ENCODE measurements at places on chromosomes 16 and 17.

- DNase-seq, result no peak
Measured at GRCh38 chr17:33593991-33594390, 300.9 kb upstream of the ASIC2 start.

GRCh38 chr16:24541233-24541933 lies 2.0 kb downstream of the RBBP6 start:
- DNase-seq, result no peak

- no peak for DNase-seq
Measured at GRCh38 chr16:22073350-22073749, 19.0 kb upstream of the VWA3A start.

DNA sequence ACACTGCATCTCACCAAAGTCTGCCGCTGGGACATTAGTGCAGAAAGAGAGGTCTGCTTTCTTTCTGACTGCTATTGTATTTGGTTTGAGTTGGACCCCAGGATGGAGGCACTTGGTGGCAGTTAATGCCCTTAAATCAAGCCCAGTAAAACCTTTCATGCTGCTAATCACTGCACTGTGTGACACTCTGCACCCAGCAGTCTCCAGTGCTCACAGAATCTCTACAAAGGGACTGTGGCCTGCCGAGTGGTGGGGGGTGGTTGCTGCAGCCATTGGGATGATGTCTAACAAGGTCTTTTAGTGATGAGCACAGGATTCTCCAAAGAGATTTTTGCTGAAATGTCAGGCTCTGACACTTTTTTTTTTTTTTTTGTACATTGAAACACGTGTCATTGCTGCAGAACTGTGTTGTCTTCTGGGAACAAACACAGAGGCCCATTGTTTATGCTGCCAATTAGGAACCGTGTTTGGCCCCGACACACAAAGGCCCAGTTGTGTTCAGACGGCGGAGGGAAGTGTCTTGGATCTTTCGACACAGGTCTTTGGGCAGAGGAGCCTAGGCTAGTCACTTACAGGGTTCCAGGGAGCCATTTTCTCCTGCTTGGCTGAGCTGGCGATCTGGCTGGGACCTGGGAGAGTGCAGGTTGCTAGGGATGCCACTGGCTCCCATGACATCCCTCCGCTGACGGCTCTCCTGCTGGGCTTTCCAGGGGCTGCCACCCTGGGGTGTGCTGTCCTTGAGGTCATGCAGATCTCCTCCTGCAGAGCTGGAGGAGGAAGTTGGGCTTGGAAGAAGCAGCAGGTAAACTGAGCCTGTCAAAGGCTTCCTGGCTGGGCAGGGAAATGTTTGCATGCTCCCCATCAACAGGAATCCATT lies 16.2 kb upstream of the TNRC6C start:
- no peak for DNase-seq

- no peak for DNase-seq
Measured at GRCh38 chr17:79038545-79039135, 14.7 kb downstream of the C1QTNF1 start.

- DNase-seq, result no peak
Measured at GRCh38 chr17:4850246-4850645, 17.1 kb downstream of the MINK1 start.

- DNase-seq, result no peak
Measured at GRCh38 chr17:31595076-31595475, 203.6 kb downstream of the RAB11FIP4 start.

GRCh38 chr17:70317421-70317820 lies 148.1 kb downstream of the KCNJ2 start:
- no peak for DNase-seq

DNA sequence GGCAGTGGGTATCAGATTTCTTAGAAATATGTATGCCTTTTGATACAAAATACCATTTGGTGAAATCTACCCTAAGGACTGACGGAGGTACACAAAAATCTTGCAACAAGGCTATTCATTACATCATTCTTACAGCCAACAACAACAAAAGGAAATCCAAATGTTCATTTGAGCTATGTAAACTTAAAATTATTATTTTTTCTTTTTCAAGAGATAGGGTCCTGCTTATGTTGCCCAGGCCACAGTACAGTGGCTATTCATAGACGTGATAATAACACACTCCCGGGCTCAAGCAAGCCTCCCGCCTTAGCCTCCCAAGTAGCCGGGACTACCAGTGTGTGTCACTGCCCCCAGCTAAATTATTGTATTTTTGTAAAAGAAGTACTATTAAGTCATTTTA lies 9.0 kb downstream of the SRR start:
- DNase-seq, result no peak

- no peak for DNase-seq
Measured at GRCh38 chr16:12255473-12255872, 278.9 kb downstream of the SNX29 start.

GRCh38 chr17:57545731-57546342 lies 199.3 kb downstream of the CCDC182 start:
- no peak for DNase-seq

- DNase-seq, result no peak
Measured at GRCh38 chr16:53611179-53611696, 92.4 kb downstream of the RPGRIP1L start.

DNA sequence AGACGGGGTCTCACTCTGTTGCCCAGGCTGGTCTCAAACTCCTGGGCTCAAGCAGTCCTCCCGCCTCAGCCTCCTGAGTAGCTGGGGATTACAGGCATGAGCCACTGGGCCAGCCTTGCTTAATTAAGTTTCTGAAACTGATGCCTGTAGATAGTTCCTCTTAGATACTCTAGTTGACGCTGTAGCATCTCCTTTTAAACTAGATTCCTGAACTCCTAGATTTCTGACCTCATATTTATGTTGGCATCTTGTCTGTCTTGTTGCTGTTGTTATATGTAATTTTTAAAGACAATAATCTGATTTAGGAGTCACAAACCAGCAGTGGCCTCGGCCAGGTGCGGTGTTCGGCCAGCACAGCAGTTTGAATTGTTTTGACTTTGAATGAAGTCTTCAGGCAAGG lies 37.5 kb downstream of the DHRS7B start:
- DNase-seq, result no peak

- no peak for DNase-seq
Measured at GRCh38 chr16:64098451-64098850, 1023.4 kb downstream of the CDH11 start.

- DNase-seq, result no peak
Measured at GRCh38 chr17:4863321-4863720, 30.2 kb downstream of the MINK1 start.

GRCh38 chr16:67780847-67781564 lies 25.4 kb downstream of the RANBP10 start:
- DNase-seq, result no peak

GRCh38 chr17:40315678-40316570 lies 6.9 kb downstream of the RARA start:
- no peak for DNase-seq

DNA sequence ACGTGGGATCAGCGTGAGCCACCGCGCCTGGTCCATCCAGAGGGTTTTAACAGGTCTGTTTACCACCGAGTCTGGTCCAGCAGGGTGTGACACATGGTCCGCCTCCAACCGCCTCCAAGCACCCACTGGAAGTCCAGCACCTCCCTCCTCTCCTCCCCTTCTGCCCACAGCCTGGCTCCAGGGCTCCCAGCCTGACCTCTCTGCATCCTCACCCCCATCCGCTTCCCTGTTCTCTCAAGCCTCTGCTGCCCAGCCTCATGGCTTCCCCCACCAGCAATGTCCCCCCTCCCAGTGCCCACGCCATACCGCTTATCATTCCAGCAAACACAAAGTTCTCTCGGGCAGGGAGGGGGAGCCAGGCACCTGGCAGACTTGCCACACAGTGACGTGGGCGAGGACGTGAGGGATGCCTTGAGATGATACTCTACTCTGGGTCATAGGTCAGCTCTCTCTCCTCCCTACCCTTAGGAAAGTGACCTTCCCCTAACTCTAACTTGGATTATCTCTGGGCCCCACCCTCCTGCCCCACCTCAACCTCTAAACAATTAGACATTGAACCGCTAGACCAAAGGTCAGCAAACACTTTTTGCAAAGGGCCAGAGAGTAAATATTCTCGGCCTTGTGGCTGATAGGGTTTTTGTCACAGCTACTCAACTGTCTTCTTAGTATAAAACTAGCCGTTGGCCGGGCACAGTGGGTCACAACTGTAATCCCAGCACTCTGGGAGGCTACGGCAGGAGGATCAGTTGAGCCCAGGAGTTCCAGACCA lies 23.1 kb downstream of the CDC42EP4 start:
- DNase-seq, result no peak

DNA sequence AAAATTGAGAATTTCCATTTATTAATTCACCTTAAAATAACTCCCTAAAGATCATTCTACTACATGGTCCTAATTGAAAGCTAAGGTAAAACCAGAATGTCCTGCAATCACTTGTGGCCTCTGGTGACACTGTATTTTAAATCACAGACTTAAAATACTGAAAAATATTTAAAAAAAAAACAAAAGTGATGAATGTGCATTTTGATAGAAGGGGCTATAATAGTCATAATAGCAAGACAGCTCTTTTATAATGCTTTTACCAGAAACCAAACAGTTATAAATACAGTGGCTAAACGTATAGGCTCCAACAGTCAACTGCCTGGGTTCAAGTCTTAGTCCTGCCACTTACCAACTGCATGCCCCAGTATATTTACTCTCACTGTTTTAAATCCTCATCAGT lies 21.2 kb downstream of the PHLPP2 start:
- DNase-seq, result no peak

GRCh38 chr17:32894245-32894644 lies 17.3 kb upstream of the MYO1D start:
- DNase-seq, result no peak

DNA sequence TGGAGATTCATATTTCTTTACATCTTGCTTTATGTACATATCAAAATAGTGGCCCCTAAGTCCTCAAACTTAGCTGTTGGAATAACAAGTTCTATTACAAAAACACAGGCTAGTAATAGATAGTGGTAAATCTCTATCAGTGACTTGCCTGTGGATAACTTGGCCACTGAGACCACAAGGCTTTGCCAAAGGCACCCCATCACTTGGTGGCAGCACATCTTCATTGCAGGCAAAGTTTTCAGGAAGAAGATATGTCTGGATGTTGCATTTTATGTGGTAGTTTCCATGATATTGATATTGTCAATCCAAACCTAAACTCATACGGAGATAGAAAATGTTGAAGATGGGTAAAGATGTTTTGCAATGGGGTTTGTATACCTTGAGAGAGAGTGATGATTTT lies 58.5 kb downstream of the KNOP1 start:
- DNase-seq, result no peak

DNA sequence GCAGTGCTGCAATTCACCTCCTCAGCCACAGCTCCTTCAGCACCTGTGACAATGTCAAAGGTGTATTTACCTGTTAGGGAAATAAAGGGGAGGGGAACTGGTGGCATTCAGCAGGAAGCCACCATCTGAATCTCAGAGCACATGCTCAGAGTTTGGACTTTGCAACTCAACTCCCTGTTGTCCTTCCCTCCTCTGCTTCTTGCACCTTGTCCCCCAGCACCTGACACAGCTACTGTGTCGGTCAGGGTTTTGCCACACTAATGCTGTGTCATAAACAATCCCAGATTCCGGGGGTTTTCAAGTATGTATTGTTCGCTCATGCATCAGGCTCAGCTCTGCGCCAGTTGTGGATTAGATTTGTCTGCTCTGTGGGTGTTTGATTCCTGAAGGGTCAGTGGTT lies 43.7 kb downstream of the HSBP1 start:
- DNase-seq, result no peak

DNA sequence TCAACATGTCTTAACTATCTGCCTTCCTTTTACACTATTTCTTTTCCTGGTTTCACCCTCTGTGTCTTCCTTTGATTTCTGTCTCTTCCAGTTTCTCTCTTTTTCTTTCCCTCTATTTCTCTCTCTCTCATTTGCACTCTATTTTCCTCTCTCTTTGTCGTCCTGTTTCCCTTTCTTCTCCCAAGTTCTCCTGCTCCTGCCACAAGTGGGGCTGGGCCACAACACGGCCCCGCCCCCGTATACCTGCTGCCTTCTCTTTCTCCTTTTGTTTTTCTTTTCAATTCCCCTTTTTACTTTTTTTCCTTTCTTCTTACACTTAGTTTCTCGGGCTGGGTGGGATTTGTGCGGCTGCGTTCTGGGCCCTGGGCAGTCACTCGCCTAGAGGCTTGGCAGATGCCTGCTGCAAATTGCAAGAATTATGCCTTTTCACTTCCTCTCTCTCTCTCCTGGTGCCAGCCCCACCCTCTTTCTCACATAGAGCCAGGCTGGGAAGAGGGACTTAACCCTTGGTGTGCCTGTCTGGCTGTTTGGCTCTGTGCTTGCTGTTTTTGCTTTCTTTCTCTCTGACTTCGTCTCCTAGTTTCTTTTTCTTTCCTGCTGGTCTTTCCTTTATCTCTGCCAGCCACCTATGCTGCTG lies 2139.4 kb downstream of the TP53TG3F start:
- no peak for DNase-seq

GRCh38 chr17:63450551-63450950 lies 4.4 kb upstream of the CYB561 start:
- no peak for DNase-seq

DNA sequence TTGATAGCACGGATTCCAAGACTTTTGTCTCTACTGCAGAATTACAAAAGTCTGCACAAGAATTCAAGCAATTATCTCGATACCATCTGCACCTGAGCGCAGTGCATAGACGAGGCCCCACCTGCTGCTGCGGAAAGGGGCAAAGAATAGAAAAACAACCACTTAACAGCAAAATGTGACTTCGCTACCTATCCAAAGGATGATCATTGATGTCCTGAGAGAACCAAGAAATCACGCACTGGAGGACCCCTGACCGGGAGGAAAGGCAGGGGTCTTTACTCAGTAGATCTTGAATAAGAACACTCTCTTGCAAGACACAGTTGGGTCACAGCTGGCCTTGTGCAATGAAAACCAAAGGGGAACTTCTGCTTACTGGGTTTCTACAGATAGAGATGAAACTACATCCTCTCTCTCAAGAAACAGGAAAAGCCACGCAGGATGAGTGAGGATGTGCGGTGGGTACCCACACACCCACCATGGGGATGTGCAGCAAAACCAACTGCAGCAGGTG lies 147.4 kb upstream of the RPH3AL start:
- no peak for DNase-seq

GRCh38 chr17:76670020-76670717 lies 26.6 kb upstream of the ST6GALNAC1 start:
- DNase-seq, result no peak

- no peak for DNase-seq
Measured at GRCh38 chr17:33945646-33946546, 309.2 kb upstream of the CCL2 start.

DNA sequence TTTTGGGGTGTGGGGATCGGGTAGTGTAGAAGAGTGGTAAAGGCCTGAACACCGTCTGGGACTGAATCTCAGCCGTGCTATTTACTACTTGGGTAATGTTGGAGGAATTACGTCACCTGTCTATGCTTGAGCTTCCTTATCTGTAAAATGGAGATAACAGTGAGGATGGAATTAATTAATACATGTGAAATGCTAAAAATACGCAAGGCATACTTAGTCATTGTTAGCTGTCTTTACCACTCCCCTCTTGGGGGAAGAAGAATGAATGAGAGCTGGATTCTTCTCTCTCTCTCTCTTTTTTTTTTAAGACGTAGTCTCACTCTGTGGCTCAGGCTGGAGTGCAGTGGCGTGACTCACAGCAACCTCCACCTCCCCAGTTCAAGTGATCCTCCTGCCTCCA lies 41.1 kb upstream of the TANGO6 start:
- DNase-seq, result no peak
